ENCODE measurements at places on chromosomes 12 and 14. TPM values are rescaled to one million over a fixed set of nuclear protein-coding genes. Genes with fewer than 3 reads are reported as not detected.
A peak's percentile ranks its signal among the peaks of the same experiment; 100 is the strongest.

ASIC1 gene
- 1.1 TPM for total RNA-seq

DNA sequence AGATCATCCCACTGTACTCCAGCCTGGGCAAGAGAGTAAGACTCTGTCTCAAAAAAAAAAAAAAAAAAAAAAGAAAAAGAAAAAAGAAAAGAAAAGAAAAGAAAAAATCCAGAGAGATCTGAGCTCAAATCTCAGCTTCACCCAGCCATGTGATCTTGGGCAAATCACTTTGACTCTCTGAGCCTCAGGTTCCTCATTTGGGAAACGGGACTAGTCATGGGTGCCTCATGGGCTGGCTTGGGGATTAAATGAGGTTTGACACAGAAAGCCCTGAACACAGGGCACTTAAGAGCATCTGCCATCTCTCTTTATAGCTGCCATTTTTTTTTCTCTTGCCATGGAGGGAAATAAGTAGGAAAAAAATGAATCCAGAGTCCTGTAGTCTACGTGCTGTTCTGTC, 86.2 kb upstream of the MYL2 start:
- H3K4me1 ChIP-seq = no peaks in the 10 kb centered on the region
- no peak overlapping the region for H3K27ac ChIP-seq
- DNase-seq = no peak
- H3K36me3 ChIP-seq = peaks cover 2% of the 10 kb centered on the region
- H3K27me3 ChIP-seq = peaks cover 73% of the 10 kb centered on the region

DNA sequence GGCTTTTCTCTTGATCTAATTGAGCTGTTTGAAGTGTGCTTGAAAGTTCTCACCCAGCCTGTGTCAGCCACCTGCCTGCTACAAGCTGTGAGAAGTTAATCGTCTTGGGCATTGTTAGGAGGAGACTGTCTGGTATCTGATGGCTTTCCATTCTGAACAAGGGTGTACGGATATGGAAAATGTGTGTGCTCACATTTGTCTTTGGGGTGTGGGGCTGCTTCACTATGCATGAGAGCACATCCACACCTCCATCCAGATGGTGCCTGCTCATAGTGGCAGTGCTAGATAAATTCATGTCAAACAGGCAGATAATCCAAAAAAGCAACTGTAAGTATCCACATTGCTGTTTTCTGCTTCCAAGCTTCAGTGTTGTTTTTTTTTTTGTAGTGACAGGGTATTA, 462.2 kb downstream of the DIO2 start:
- H3K27ac ChIP-seq = no peak overlapping the region
- H3K36me3 ChIP-seq = no peaks in the 10 kb centered on the region
- no peaks in the 10 kb centered on the region for H3K4me1 ChIP-seq
- no peak for DNase-seq
- no peak overlapping the region for H3K4me3 ChIP-seq
- H3K27me3 ChIP-seq = no peaks in the 10 kb centered on the region

DNA sequence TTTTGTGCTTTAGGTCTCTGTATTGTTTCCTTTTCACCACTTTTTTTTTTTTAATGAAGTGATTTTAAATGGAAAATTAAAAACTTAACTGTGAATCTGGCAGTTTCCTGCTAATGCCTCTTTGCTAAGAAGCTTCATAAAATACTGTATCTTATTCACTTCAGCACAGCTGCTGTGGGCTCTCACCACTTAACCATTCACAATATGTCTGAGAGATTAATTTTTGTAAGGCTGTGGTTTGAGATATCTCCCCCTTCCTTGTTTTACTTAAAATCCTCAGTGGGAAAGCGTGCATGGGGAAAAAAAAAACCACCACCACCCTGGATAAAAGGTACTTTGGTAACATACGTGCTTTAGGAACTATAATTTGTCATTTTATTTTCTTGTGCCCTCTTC, 115.9 kb downstream of the ETV6 start:
- DNase-seq = no peak
- H3K4me1 ChIP-seq = peaks cover 72% of the 10 kb centered on the region
- H3K36me3 ChIP-seq = no peaks in the 10 kb centered on the region
- peak overlapping the region; percentile 87 for H3K4me3 ChIP-seq
- no peaks in the 10 kb centered on the region for H3K27me3 ChIP-seq

Data from T-helper 17 cell (primary cell).